Sciatic nerve (tissue), 2 donors: ENCODE measurements at places on chromosomes 12 and 14. TPM values are rescaled to one million over a fixed set of nuclear protein-coding genes. Genes with fewer than 3 reads are reported as not detected.

The C1S gene
- total RNA-seq = 662 TPM

The DAZAP2 gene
- 175 TPM for total RNA-seq

The SMIM41 gene
- 12.4 TPM for total RNA-seq

The LRP1-AS gene
- total RNA-seq = not detected

The CISTR gene
- total RNA-seq = not detected

The CLEC1B gene
- total RNA-seq = not detected

The GPR135 gene
- total RNA-seq = 6.8 TPM

The PEBP1 gene
- total RNA-seq = 337 TPM
